Naive thymus-derived CD4-positive, alpha-beta T cell (primary cell): ENCODE measurements at places on chromosomes 1 and 21. TPM values are rescaled to one million over a fixed set of nuclear protein-coding genes. Genes with fewer than 3 reads are reported as not detected.

The CACHD1 gene
- 3.2 TPM for total RNA-seq

The CELSR2 gene
- 3.1 TPM for total RNA-seq

DNA sequence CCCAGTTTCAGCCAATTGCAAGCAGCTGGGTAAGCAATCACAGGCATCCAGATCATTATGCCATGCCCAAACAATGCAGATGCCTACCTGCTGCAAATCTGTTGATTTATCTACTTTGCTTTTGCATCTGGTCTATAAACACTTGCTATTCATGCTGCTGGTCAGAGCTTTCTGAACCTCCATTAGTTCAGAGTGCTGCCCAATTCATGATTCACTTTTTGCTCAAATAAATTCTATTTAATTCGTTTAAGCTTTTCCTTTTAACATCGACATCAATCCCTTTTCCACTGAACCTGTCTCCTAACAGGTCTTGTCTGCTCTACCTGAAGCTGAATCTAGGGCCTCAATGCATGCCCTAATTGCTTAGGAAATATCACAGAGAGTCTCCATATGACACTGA lies 99.4 kb upstream of the C1orf87 start:
- no peak for DNase-seq

- DNase-seq = no peak
Measured at GRCh38 chr1:13663969-13664368, 36.0 kb upstream of the PRDM2 start.
